ENCODE measurements at places on chromosomes 5 and 9.

GRCh38 chr9:83623679-83624076, 735 bp downstream of the IDNK start:
- DNase-seq: no peak

DNA sequence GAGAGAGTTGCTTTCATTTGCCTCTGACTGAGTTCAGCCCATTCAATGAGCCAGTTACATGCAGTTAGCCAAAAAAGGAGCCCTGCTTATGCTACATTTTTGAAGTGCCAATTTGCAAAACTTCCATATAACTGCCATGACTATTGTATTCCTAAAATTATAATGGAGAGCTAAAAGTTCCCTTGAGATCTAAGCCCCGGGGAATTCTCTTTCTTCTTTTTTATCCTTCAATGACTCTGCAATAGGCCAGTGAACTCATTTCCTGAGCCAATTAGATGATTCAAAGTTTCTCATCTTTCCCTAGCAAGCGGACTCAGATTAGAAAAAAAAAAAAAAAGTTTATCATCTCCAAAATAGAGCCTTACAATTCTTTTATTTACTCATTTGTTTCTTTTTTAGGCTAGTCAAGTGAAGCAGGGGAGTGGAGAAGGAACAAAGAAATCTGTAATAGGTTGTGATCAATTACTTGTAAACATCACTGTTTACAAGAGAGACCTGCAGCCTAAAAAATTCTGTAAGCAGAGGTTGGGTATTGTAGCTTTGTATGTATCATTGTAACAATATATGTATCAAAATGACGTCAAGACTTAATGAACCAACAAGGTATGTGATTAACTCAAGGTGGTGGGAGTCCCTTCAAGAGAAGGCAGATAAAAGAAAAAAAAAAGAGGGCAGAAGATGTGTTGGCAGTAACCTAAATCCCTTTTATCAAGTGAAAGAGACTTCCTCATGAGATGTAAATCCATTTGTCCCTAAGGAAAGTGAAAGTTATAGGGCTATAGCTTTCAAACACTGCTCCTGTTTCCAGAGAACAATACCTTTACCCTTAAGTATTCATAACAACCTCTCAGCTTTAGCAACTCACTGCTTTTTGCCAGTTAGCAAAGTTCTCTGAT, 48.7 kb upstream of the HOMER1 start:
- no peak for DNase-seq

GRCh38 chr5:141668601-141669265, 13.3 kb downstream of the ARAP3 start:
- no peak for DNase-seq

GRCh38 chr9:72445306-72445995, 76.0 kb upstream of the TMC1 start:
- DNase-seq: no peak

DNA sequence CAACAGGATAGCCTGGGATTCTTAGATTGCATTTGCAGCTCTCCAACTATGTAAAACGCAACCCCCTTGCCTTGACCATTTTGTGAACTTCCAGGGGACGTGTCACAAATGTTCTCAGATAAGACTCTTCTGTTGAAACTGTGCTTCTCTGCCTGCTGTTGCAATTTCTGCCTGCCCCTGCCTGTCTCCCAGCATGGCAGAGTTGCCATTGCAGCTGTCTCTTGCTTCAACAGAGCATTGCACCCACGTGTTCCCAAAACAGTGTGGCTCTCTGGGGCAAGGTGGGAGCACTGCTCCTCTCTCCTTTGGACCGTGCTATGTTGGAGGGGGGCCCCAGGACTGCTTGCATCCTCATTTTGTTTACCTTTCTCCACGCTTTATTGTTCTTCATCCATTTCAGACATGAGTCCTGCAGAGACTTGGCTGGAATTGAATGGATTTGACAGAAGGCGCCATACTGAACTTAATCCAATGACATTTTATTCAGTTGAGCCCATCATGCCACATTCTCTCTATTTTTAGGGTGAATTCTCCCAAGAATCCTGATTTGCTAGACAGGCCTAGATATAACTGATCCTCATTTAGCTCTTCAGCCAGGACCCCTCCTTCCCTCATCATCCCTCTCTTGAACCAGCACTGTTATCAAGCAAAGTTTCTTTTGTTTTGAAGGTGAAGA, 90.7 kb downstream of the MAT2B start:
- DNase-seq: no peak

DNA sequence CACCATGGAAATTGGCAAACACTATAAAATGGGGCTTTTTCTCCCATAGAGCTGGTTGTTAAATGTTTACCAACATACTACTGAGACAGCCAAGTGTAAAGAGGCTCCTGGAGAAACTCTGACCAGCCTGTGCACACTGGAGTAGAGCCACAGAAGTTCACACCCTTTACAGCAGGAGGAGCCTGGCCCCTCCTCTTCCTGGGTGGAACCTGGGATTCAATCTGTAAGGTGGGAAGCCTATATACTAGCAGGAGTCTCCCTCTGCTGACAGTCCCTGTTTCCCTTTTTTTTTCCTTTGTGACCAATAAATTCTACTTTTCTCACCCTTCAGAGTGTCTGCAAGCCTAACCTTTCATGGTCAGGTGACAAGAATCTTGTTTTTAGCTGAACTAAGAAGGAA, 10.4 kb upstream of the SLC30A5 start:
- no peak for DNase-seq

- DNase-seq: no peak
These were observed 767.9 kb upstream of the CTNND2 start for GRCh38 chr5:12672141-12672540.

DNA sequence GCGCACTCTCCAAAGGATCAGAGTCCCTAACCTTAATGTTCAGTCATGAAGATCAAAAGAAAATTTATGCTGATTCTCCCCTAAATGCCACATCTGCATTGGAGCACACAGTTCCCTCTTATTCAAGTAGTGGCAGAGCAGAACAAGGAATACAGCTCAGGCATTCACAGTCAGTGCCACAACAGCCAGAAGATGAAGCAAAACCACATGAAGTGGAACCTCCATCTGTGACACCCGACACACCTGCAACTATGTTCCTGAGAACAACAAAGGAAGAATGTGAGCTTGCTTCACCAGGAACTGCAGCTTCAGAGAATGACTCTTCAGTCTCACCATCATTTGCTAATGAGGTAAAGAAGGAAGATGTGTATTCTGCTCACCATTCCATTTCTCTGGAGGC, 40.0 kb downstream of the CMYA5 start:
- DNase-seq: no peak

DNA sequence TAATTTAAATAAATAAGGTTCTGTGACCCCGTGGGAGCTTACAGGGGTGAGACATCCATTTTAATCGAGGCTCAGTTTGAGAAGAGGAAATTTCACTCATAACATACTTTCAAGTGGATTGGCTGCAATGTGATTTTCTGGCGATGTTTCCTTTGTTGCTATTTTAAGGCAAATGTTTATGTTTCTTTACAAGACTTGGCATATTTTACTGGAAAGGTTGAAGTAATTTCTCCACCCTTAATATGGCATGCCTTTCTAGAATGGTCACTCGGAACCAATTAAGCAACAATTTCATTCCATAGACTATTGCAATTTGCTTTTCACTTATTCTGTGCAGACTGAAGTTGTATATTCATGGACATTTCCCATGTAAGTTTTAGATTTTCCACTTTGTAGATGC, 438.0 kb upstream of the WWC1 start:
- no peak for DNase-seq

DNA sequence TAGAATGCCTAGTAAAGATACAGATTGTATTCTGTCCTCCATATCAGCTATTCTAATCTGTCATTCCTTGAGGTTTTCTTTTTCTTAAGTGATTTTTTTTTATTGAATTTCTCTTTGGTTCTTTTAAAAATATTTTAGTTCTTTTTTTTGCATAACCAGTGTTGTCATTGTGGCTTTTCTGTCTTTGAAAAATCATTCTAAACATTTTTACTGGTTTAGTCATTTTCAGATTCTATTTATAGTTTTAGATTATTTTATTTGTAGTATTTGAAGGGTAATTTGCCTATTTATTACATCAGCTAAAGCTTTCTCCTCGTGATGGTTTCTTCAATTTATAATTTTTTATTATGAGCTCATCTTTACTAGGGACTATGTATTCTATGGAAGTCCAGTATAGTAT, 78.1 kb downstream of the NDUFAF2 start:
- DNase-seq: no peak

All from stimulated activated CD4-positive, alpha-beta T cell treated with anti-CD3 and anti-CD28 coated beads, Interleukin-15, amount 100 ng/mL, for 48 hours (primary cell).